ENCODE measurements at places on chromosomes 5 and 9.

DNA sequence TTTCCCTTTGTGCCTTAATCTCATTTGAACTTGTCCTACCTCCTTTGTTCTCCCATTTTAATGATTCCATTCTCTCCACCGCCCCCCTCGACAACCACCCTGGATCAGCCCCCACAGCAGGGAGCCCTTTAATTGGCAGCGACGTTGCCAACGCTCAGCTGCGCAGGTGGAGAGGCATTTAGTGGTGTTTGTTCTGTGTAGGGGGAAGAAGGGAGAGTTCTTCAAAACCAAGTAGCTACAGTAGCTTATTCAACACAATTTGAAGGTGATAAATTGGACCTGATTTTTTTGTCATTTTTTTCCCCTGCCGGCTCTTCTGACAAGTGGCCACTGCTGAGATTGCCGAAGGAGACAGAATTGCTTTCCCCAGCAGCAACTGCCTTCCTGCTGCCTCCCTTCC, 499.1 kb downstream of the CDK5RAP2 start:
- DNase-seq: no peak

DNA sequence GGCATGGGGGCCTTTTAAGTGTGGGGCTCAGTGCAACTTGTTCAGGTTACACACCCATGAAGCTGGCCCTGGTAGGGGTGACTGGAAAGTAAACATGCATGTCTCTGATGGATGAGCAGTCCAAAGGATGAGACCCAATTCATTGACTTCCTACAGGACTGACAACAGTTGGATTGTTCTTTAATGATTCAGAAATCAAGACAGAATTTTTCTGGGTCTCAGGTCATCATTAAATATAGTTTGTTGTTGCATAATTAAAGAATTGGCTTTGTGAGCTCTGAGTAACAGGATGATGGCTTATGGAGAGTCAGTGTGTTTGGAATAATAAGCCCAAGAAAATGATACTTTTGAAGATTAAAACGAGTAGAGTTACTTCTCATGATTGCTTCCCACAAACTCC, 604.2 kb upstream of the CLINT1 start:
- DNase-seq: no peak

GRCh38 chr5:179139111-179139935, 79.2 kb downstream of the ZNF354C start:
- no peak for DNase-seq

GRCh38 chr5:134397196-134397595, 14.5 kb downstream of the CDKN2AIPNL start:
- DNase-seq: no peak

GRCh38 chr9:114207034-114207810, 51.9 kb downstream of the COL27A1 start:
- no peak for DNase-seq

- no peak for DNase-seq
These were observed 175.6 kb downstream of the MACROH2A1 start for GRCh38 chr5:135223404-135223803.

GRCh38 chr5:6448622-6449464, at the start of gene UBE2QL1:
Gene UBE2QL1 (plus strand): TSS chr5:6448859. CDS start chr5:6448894, 35 bp downstream.
- peak; percentile 76 for DNase-seq

GRCh38 chr9:16794871-16795639, 75.4 kb downstream of the BNC2 start:
- no peak for DNase-seq

- DNase-seq: no peak
These were observed 72.2 kb downstream of the RGS3 start for GRCh38 chr9:113535756-113536155.

All from common myeloid progenitor, CD34-positive (primary cell).